ENCODE measurements at places on chromosomes 7 and 10.

DNA sequence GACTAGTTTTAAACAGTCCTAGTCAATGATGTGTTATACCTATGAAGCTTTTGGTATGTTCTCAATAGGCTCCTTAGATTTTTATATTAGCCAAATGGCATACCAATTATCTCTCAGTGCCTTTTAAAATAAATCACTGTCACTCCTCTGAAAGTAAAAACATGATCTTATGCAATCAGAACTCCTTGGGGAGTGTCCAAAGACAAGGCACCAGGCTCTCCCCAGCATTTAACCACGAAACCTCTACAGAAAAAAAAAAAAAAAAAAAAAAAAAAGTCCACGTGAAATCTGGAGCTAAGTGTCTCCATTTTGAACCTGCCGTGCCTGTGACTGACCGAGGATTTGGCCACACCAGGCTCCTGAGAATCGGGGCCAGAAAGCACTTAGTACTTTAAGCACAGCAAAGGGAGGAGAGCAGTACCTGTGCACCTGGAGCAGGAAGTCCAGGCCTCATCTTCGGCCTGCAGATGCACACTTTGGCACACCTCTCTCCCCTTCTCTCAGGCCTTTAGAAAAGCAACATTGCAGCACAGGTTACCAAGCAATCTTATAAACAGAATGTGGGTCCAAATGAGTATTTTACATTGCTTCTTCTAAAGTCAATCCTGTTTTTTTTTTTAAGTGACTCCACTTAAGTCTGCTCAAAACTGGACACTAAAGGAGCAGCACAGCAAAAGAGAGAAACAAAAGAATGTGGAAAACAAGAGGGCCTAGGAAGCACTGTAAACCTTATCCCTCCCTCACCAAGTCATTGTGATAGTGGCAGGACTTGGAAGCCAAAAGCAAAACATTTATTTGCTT, 1.5 kb downstream of the FAM13C start:
- DNase-seq = peak; percentile 25

DNA sequence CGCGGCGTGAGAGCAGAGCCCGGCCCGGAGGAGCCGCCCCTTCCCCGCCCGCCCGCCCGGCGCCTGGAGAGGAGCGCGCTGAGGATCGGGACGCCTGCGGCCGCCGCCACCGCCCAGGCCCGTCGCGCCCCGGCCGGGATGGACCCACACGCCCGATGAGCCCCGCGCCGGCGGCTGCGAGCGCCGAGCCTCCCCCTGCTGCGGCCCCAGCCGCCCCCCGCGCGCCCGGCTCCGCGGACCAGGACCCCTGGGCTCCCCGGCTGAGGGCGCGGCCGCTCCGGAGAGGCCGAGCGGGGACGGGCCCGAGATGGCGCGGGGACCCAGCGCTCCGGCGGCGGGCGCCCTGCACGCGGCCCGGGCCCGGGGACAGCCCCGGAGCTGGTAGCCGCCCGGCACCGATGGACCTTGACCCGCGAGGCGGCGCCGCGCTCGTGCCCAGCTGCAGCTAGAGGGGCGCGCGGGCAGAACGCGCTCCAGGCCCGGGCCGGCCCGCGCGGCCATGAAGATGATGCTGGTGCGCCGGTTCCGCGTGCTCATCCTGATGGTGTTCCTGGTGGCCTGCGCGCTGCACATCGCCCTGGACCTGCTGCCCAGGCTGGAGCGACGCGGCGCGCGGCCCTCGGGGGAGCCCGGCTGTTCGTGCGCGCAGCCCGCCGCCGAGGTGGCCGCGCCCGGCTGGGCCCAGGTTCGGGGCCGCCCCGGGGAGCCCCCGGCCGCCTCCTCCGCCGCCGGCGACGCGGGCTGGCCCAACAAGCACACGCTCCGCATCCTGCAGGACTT, 520 bp downstream of the FAM20C start:
- peak; percentile 31 for DNase-seq

DNA sequence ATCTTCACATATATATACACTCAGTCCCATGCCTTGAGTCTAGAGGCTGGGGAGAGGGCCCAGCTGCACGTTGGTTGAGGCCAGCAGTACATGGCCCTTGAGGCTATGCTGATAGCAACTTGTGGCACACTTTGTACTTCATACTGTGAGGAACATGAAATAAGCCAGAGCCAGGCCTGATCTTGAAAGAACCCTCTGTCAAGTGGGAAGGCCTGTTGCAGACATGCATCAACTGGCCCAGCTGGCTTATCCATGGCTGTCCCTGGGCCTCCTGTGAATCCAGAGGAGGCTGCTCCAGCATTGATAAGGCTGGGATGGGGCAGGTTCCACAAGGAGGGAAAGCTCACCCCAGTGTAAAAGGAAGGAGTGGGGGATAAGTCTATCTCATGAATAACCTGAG, 140.4 kb downstream of the NRF1 start:
- no peak for DNase-seq

GRCh38 chr7:124688991-124689390, 76.6 kb downstream of the GPR37 start:
- no peak for DNase-seq

DNA sequence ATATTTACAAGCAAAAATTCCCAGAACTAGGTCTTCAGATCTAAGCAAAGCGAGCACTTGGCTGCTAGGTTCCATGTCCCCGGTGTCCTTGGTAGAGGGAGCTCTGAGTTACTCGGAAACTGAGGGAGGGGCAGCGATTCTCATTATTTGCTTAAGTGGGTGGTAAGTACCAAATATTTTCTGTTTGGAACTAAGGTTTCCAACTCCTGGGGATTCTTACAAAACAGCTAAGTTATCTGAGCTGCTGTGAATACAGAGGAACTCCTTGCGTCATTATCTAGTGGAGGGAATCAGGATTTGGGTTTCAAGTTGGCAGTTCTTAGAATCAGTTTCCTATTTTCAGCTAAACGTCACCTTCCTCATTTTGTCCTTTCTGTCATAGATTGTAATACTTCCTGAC, 76.8 kb upstream of the IKZF1 start:
- no peak for DNase-seq

DNA sequence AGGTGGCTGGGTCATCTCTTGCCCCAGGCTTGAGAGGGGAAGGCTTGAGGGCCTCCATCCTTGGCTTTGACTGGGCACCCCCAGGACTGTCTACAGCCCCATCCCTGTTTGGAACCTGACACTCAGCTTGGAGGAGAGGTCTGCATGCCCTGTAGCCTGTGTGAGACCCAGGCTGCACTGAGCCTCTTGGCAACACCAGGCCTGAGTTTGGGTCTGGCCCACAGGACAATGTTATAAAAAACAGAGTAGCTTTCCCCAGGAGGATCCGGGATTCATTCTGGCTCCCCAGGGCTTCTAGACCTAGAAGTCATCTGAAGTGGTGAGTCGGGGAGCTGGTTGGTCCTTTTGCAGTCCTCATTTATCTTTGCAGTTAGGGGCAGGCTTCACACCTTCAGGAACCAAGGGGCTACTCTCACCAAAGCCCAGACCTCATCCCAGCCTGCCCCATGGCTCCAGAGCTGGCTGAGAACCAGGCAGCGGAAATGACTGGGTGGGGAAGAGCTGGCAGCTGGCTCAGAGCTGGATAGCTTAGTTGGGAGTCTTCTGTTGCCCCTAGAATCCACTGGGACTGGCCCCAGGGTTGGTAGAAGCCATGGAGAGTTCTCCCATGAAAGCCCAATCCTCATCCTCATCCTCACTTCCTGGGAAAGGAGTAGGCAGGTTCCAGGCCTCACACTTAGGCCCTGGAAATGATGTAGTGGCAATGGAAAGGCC, 68.8 kb downstream of the ADCYAP1R1 start:
- DNase-seq = no peak

DNA sequence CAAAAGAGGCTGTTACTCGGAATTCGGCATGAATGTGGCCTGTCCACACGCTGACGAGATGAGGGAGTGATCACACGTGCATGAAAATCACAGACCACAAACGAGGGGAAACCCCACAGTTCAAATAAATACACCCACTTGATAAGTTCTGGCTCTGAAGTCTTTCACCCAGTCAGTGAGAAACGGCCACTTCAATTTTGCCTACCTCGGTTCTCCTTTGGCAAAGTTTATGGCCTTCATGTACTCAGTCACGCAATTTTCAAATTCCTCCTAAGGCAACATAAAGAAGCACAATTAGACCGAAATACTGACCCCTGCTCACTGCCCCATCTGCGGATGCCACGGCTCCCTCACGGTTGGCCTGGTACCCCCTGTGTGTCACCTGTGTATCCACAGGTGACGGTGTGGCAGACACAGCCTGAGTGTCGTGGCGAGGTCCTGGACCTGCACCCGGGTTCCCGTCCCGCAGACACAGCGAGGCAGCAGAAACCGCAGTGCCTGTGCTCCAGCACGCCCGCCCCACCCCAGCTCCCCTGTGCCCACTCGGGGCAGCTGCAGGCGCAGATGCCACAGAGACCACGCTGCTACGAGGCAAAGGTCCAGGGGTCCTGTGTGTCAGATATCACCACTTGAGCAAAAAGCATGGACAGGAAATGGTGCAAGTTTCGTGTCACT, 1.4 kb downstream of the CFAP46 start:
- DNase-seq = no peak

All from fibroblast of pulmonary artery (primary cell).